ENCODE measurements at places on chromosomes 4 and X. TPM values are rescaled to one million over a fixed set of nuclear protein-coding genes. Genes with fewer than 3 reads are reported as not detected.

The IGFBP7 gene
- 199 TPM for polyA plus RNA-seq

The TMPRSS11D gene
- not detected for polyA plus RNA-seq

The BTC gene
- 5.6 TPM for polyA plus RNA-seq

The HMGB2 gene
- 206 TPM for polyA plus RNA-seq

The TCEAL9 gene
- 185 TPM for polyA plus RNA-seq

The RHOXF2B gene
- polyA plus RNA-seq = not detected

The POU4F2 gene
- not detected for polyA plus RNA-seq

The SSX2 gene
- polyA plus RNA-seq = not detected

The MAGEB10 gene
- not detected for polyA plus RNA-seq

The GNRHR gene
- not detected for polyA plus RNA-seq

The WFS1 gene
- polyA plus RNA-seq = 11.6 TPM

The CXorf58 gene
- 0.05 TPM for polyA plus RNA-seq

The RAI2 gene
- polyA plus RNA-seq = 11.5 TPM

The CSAG2 gene
- polyA plus RNA-seq = not detected

The PSMD10 gene
- polyA plus RNA-seq = 41.0 TPM

The MSL3 gene
- 16.5 TPM for polyA plus RNA-seq

The PTPN13 gene
- 3.1 TPM for polyA plus RNA-seq

The DUSP21 gene
- not detected for polyA plus RNA-seq

The CLCN5 gene
- 1.5 TPM for polyA plus RNA-seq

The MAGEA11 gene
- not detected for polyA plus RNA-seq

The HPGDS gene
- 4.9 TPM for polyA plus RNA-seq

The L1CAM gene
- polyA plus RNA-seq = 0.76 TPM

The FDCSP gene
- 46.5 TPM for polyA plus RNA-seq

The ERVMER34-1 gene
- 0.30 TPM for polyA plus RNA-seq

The ANKRD50 gene
- polyA plus RNA-seq = 3.4 TPM

The AVPR2 gene
- 0.19 TPM for polyA plus RNA-seq

The ARHGAP24 gene
- polyA plus RNA-seq = 6.7 TPM

The TKTL2 gene
- polyA plus RNA-seq = not detected

The ADH4 gene
- polyA plus RNA-seq = 0.25 TPM

The SULT1E1 gene
- 0.62 TPM for polyA plus RNA-seq

The TTC29 gene
- not detected for polyA plus RNA-seq

The CLCN4 gene
- 0.68 TPM for polyA plus RNA-seq

The DMRTC1 gene
- polyA plus RNA-seq = not detected

The FAT1 gene
- polyA plus RNA-seq = 17.9 TPM

The VEGFC gene
- 1.4 TPM for polyA plus RNA-seq

The TBC1D9 gene
- polyA plus RNA-seq = 12.2 TPM

The NDNF gene
- polyA plus RNA-seq = 1.4 TPM

The TMSB15A gene
- polyA plus RNA-seq = not detected

The ZNF827 gene
- polyA plus RNA-seq = 2.8 TPM

The MAGEC2 gene
- not detected for polyA plus RNA-seq

The P2RY10 gene
- not detected for polyA plus RNA-seq

The SUPT20HL2 gene
- not detected for polyA plus RNA-seq

The AMTN gene
- polyA plus RNA-seq = 0.23 TPM

The FAM236D gene
- not detected for polyA plus RNA-seq

Data from stomach (tissue), 19 donors.